Neuronal stem cell (in vitro differentiated cells): ENCODE measurements at places on chromosomes 12 and 14.

DNA sequence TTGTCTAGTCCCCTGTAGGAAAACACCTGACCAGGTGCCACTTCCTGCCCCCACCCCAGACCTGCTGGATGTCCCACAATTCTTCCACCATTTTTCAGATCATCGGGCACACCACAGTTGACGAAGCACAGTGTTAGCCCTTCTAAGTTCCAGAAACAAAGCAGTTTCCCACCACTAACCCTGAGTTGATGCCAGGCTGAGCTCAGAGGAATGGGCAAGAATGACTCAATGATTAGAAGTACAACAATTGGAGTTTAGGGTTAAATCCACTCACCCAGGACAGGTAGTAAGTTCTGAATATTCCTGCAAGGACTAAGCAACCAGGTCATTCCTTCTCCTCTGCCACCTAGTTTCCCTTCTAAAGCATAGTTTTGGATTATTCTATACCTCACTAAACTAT, 979.8 kb downstream of the BCL11B start:
- DNase-seq: no peak

DNA sequence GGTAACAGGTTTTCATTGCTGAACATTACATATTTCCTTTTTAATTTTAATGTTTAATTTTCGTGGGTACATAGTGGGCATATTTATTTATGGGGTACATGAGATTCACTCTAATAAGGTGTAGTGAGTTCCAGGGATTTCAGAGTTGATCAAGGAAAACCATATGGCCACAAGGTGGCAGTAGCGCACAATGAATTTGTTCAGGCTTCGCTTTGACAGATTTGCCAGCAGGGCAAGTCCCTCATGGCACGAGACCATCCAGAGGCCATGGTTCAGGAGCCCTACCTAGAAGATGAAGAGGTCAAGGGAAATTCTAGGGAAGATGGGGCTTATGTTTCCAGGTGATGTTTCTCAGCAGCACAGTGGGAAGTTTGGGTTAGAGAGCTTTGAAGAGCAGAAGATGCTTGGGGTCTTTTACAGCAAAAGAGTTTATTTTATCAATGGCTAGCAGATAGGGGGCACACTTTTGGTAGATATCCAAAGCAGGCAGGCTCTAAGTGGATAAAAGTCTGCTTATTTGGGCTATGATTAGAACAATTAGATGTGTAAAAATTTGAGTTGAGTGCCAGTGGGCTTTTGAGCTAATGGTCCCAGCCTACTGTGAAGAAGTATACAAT, 1004.4 kb downstream of the AACS start:
- peak; percentile 76 for DNase-seq

GRCh38 chr12:53659011-53659551, 16.8 kb downstream of the ATP5MC2 start:
- peak; percentile 71 for DNase-seq

GRCh38 chr12:6946033-6946919, 2.5 kb downstream of the C12orf57 start:
- no peak for DNase-seq

- no peak for DNase-seq
Observed at GRCh38 chr12:115103884-115104883, 420.2 kb upstream of the TBX3 start.

- DNase-seq: no peak
Observed at GRCh38 chr14:104926619-104927431, 2.1 kb downstream of the PLD4 start.

DNA sequence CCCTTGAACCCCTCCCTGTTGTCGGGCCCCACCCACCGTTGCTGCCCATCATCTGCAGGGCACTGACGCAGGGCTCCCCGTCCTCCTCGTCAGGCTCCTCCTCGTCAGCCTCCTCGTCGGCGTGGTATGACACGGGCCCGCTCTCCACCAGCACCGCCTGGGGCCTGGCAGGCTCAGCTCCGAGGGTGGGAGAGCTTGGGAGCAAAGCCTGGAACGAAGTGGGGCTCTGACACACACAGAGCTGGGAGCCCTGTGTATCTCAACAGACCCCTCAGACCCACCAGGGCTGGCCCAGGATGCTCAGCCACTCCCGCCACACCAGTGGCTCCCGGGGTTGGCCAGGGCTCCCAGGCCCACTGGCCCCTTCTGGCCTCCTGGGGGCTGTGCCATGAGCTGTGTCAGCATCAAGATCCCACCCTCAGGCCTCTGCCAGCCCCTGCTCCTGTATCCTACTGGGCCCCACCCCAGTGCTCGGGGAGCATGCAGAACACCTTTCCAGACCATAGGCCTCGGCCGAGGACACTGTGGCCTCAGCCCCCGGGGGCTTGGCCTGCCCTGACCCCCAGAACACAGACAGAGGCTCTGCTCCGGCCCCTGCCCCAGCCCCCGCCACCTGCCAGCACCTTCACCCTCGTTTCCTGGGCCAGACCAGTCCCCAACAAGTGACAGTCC, 30.1 kb upstream of the NUDT14 start:
- no peak for DNase-seq

- no peak for DNase-seq
Observed at GRCh38 chr12:54987611-54988231, 3.2 kb upstream of the TESPA1 start.

GRCh38 chr12:51000245-51000644, 25.9 kb downstream of the SLC11A2 start:
- no peak for DNase-seq

- DNase-seq: no peak
Observed at GRCh38 chr12:76449583-76449982, 101.4 kb upstream of the BBS10 start.

- no peak for DNase-seq
Observed at GRCh38 chr14:75752907-75753594, 92.0 kb downstream of the TTLL5 start.

- no peak for DNase-seq
Observed at GRCh38 chr12:75446857-75447256, 33.7 kb upstream of the GLIPR1 start.

DNA sequence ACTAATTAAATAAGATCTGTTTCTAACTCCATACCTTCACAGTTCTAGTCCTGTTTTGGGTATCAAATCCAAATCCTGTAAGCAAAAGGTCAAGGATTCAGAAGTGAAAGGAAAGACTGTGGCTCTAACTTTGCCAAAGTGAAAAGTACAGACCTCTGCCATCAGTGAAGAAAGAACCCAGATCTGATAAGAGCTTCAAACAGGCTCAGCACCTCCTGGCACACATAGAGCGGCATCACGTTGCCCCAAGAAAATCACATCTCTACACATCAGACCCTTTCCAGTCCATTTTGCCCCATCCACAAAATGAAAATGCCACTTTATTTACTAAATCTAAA, 23.2 kb downstream of the CLIP1 start:
- no peak for DNase-seq

GRCh38 chr14:55430024-55430690, 10.3 kb downstream of the TBPL2 start:
- DNase-seq: no peak

DNA sequence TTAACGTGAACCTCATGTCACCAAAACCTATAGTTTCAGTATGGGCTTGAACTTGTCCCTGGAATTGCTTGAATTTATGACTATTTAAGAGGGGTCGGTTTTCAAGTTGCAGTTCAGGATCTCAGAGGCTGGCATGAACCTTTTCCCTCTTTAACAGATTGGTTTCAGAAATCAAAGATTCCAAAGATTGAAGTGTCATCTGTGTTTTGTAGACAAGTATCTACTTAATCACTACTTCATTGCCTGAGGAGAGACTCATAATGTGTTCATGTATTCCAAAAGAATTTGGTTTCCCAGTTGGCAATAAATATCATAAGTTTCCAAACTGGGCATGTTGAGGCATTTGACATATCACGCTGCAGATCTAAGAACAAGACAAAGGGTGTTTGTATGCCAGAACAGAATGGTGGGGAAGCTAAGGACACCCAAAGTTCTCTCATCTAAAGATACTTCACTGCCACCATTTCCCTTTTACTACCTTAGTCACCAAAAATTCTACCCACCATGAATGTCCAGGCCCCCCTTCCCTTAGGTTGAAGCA, 199.5 kb downstream of the NUAK1 start:
- DNase-seq: no peak

GRCh38 chr14:64726585-64726890, 22.3 kb downstream of the PLEKHG3 start:
- DNase-seq: no peak

- DNase-seq: no peak
Observed at GRCh38 chr14:50173891-50174290, 57.5 kb downstream of the SOS2 start.

GRCh38 chr12:62116986-62117385, 143.2 kb upstream of the USP15 start:
- DNase-seq: no peak

DNA sequence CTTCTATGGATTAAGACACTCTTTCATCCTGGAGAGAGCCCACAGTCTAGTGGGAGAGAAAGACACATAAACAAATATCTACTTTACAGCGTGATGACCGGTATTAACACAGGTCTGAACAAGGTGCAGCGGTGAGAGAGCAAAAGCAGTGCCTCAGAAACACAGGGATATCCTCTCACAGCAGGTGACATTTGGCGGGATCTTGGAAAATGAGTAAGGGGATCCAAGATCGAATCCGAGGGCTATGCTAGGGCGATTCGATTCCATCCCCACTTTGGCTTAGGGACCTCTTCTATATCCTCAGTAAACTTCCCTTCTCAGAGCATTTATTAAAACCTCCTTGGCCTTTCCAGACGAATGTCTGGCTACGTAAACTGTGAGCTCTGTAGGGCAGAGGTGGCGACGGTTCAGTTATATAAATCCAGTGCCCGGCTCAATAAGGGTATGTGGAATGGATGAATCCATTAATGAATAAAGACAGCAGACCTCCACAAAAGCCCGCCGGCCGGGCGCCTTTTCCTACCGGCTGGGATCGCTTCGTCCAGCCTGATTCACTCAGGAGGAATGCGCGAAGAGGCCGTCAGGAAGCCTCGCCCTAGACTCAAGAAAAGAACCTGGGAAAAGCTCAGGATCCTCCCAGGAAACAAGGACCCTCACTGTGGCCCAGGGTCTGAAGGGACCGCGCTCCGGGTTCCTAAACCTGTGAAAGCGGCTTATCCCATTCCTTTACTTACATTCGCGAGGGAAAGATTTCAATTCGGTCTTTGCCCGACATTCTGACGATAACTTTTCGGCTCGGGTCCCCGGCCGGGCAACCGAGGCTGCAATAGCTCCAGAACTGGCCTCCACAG, 455 bp downstream of the ATP6V1D start:
- peak; percentile 6 for DNase-seq

DNA sequence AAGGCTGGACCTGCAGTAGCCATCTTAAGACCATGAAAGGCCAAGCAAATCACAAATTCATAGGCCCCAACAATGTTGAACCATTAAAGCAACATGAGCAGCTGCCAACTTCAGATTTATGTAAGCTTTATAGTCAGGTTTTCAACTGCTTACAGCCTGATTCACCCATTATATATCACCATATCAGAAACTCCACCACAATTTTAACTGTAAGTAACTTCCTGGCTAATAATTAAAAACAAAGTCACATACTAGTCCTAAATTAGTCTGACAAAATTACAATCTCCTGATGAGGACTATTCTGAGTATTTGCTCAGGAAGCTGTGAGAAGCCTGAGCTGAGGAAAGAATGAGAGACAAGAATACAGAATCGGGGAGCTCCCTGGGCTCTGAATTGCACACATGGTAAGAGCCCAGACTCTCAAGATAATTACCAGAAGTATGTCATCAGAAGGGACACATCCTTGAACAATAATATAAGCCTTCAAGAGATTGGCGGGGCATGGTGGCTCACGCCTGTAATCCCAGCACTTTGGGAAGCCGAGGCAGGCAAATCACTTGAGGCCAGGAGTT, 55.1 kb downstream of the NUMB start:
- no peak for DNase-seq

GRCh38 chr12:64390275-64390851, at the start of gene C12orf56:
Gene C12orf56, minus strand, starts transcription at chr12:64390758. Its CDS starts 193 bp downstream, at chr12:64390565.
- DNase-seq: no peak

DNA sequence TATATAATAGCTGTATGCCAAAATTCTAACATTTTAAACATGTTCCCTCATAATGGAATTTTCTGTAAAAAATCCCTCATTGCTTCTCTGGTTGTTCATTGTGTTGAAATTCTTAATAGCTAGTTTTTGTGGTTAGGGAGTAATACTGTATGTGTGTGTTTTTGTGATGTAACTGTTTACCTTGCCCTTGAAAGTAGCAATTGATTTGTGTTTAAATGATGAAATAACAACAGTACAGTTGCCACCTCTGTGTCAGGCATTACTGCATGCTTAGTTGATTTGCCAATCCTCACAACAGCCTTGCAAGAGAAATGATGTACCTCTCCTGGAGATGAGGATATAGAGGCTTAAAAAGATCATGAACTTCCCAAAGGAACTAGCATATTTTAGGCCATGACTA, 94.9 kb downstream of the DAAM1 start:
- no peak for DNase-seq

DNA sequence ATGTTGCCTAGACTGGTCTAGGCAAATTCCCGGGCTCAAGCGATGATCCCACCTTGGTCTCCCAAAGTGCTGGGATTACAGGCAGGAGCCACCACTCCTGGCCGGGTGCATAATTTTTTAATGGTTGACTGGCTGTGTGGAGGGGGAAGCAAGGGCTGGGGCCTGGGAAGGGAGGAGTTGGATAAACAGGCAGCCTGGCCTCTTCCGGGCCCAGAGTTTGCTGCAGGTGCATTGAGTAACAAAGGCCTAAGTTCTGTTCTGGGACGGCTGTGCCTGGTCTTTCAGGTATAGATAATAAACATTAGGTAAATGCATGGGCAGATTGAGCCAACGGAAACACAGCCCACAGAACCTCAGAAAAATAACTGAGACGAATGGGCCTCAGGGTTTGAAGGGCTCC, 191.3 kb upstream of the TBX3 start:
- DNase-seq: no peak

DNA sequence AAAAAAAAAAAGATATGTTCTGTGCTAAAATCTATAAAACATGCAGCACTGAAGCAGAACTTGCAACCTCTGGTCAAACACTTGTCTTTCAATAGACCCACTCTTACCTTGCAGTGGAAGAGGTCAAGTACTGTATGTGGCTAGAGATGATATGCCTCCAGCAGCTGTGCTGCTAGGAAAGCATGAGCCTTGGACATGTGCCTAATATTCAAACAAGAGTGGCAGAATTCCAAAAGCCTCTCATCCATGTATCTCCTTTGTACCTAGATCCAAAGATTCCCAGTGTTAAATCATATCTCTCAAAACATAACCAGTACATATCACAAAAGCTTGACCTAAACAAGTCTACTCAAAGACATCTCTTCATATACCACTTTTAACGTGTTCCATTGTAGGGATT, 105.0 kb upstream of the CPNE8 start:
- DNase-seq: no peak

GRCh38 chr12:96401076-96401871, 1.0 kb upstream of the CDK17 start:
- no peak for DNase-seq
